Stimulated activated CD8-positive, alpha-beta memory T cell treated with anti-CD3 and anti-CD28 coated beads, Interleukin-7, amount 100 ng/mL, for 1 hour (primary cell): ENCODE measurements at places on chromosomes 12 and 14.

DNA sequence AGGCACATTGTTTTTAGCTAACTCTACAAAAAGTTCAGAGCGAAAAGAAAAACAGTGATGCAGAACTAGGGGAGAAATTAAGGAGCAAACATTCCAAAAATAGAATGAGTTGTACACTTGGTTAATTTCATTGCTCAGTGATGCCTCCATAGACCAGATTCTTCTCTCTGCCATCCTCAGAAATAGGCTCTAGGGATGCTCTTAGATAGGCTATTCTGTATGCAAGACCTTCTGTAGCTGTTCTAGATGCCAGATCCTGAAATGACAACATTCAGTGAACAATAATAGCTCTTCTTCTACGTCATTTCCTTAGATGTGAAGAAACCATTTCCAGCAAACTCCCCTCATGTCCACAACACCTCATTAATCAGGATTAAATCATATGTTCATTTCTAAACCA lies 466.3 kb downstream of the DIO2 start:
- DNase-seq = no peak

- DNase-seq = no peak
Observed at GRCh38 chr12:47378907-47379306, 299.1 kb upstream of the AMIGO2 start.

DNA sequence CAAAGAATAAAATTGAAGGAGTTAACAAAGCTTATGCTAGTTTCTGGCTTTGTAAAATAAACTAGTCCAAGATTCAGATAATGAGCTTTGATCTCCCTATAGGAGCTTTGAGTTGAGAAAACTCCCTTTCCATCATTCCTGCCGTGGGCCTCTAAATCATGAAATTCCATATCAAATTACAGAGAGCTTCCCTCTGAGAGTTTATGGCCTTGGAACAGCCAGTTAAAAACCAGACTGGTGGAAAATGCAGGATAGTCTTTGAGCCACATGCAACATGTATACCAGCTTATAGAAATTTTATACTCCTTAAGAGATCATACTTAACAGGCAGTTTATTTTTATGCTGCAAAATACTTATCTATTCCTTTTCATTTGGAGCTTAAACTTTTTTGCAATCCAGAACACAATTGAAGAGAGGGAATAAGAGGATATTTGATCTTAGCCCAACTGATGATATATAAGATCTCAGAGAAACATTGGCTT lies 175.8 kb upstream of the ATP2B1 start:
- DNase-seq = no peak

- no peak for DNase-seq
Observed at GRCh38 chr14:73283608-73284379, 46.5 kb downstream of the PAPLN start.

GRCh38 chr12:104505095-104505818 lies 48.5 kb downstream of the CHST11 start:
- DNase-seq = no peak

- no peak for DNase-seq
Observed at GRCh38 chr14:104545151-104545941, 34.2 kb upstream of the C14orf180 start.

GRCh38 chr12:12523229-12523628 lies 39.4 kb downstream of the DUSP16 start:
- no peak for DNase-seq
